ENCODE measurements at places on chromosomes 7 and 10. TPM values are rescaled to one million over a fixed set of nuclear protein-coding genes. Genes with fewer than 3 reads are reported as not detected.

DLG5 gene
- 35.2 TPM for total RNA-seq

PNLIPRP2 gene
- total RNA-seq, result not detected

RTKN2 gene
- total RNA-seq, result 1.2 TPM

LRRC18 gene
- total RNA-seq, result not detected

ADARB2 gene
- total RNA-seq, result not detected

UROS gene
- total RNA-seq, result 58.2 TPM

NRAP gene
- total RNA-seq, result not detected

SGCE gene
- 56.0 TPM for total RNA-seq

SEMA3A gene
- total RNA-seq, result 3.7 TPM

ZKSCAN5 gene
- total RNA-seq, result 10.4 TPM

TMEM270 gene
- 0.23 TPM for total RNA-seq

GNAT3 gene
- total RNA-seq, result not detected

PLA2G12B gene
- not detected for total RNA-seq

C7orf33 gene
- total RNA-seq, result not detected

ADO gene
- total RNA-seq, result 22.7 TPM

TLX1 gene
- not detected for total RNA-seq

POMZP3 gene
- 25.4 TPM for total RNA-seq

Data from A549 treated with ZK216348 at 1 μM for 4 hours (cell line).